Kidney capillary endothelial cell (primary cell): ENCODE measurements at places on chromosomes 12 and 14.

- DNase-seq = peak; percentile 86
Measured at GRCh38 chr12:6335451-6336078, 6.3 kb downstream of the TNFRSF1A start.

DNA sequence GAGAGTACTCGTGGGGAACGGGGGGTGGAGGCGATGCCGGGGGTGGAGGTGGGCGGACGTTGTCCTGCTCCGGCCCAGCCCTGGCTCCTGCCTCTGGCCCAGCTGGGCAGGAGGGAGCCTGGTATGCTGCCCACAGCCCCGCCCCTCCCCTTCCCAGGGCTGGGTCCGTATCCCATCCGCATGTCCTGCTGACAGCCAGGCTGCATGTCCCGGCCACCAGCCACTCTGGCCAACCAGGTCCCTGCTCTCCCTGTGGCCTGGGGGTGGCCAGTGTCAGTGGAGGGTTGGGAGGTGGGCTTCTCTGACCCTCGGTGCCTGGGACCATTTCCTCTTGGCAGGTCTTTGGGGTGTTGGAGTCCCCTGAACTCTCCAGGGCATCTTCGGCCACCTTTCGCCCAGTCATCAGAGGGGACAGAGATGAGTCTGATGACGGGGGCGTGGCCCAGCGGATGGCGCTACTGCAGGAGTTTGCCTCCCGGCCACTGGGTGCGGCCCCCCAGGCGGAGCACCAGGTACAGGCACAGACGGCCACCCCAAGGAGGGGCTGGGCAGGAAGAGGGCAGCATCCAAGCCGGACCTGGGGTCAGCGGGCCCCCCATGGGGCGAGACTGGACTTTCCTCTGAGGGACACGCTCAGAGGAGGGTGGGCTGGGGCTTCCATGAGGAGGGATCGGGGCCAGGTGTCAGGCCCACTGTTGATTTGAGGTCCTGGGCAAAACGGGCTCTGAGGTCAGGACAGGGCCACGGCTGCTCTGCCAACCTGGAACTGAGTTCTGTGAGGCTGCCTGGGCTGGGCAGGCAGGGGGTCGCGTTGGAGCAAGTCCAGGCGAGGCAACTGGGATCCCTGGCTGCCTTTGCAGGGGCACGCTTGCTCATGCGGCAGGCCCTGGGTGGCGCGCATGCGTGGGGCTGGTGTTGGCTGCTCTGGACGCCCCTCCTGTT is 20.2 kb downstream of the CEP170B start:
- DNase-seq = no peak

GRCh38 chr12:66493819-66494218 is 185.1 kb downstream of the GRIP1 start:
- DNase-seq = no peak

DNA sequence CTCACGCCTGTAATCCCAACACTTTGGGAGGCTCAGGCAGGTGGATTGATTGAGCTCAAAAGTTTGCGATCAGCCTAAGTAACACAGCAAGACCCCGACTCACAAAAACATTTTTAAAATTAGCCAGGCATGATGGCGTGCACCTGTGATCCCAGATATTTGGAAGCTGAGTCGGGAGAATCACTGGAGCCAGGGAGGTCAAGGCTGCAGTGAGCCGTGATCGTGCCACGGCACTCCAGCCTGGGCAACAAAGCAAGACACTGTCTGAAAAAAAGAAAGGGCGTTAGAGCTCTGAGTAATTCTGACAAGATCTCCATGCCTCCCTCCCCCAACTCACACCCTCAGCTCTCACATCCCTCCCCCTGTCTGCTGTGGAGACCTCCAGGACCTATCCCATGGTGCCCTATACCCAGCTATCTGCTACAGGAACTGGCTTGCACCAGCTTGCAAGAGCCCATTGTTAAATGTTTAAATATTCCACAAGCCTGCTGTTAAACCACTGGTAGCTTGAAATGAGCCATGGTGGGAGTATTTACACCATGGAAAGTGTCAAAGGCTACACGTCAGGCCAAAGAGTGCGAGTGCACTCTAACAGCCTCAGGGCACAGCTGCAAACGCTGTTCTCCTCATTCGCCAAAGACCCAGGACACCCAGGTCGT is 35.1 kb upstream of the PPP2R5C start:
- DNase-seq = no peak

- no peak for DNase-seq
Measured at GRCh38 chr12:55875704-55876467, 33.1 kb upstream of the MMP19 start.

DNA sequence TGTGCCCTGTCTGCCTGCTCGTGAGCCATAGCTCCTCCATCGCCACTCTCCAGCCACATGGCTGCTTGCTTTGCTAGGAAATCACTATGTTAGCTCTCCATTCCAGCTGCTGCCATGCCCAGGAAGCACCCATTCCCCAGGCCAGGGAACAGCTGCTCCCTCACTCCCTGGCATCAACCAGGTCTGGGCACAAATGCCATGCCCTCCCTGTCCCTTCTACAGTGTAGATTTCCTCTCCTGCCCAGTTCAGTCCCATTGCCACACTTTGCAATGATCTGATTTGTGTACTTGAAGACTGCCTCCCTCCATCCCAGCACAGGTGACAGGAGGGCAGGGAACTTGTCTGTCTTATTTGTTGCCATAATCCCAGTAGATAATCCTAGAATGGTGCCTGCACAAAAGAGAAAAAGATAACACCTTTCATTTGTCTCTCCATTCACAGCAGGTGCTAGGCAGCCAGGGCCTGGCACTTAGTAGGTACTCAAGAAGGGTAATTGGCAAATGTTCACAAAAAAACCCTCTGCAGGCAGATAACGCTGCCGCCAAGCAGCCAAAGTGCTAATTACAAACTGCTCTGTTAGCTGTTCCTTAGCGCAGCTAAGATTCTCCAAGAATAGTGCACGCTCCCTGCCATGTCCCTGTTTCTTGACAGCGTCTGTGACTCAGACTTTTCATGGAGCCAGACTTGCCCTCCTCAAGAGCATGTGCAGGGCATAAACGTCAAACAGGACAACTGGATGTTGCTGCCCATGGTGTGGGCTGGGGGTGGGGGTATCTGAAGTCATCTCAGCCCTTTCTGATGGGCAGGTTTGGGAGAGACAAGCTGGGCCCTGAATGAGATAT is 69.1 kb downstream of the ARL6IP4 start:
- no peak for DNase-seq

GRCh38 chr14:70018230-70018629 is 139.0 kb downstream of the SMOC1 start:
- no peak for DNase-seq

DNA sequence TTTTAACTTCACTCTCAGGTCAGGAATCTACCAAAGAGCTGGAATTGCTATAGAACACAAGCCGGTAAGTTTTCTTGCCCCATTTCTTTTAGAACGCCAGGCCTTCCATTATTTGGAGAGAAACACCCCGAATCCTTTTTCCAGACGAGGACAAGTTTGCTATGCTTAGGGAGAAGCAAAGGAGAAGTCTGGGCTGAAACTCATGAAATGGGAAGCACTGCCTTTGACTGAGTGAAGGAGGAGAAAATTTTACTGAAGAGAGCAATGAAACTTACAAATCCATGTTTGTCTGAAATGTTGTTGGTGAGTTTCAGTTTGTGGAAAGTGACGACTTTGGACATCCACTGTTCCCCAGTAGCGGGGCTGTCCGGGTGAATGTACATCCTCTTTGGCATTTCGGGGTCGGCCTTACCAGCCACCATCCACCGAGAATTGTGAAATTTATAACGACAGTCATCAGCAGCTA is 3.3 kb downstream of the TBX3 start:
- DNase-seq = no peak

- DNase-seq = no peak
Measured at GRCh38 chr12:123655420-123655819, 15.5 kb upstream of the TCTN2 start.

DNA sequence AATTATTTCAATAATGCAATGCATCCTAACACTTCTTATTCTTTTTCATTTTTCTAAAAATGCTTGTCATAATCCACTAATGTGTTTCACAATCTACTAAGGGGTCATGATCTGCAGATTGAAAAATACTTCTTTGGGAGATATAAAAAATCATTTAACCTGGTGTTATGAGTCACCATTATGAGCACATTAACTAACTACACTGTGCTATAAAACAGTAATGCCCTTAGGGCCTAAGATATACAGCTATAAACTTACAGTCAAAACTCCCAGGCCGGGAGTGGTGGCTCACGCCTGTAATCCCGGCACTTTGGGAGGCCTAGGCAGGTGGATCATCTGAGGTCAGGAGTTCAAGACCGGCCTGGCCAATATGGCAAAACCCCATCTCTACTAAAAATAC is 14.2 kb downstream of the ATXN2 start:
- DNase-seq = no peak
